ENCODE measurements at places on chromosomes 11 and 22. TPM values are rescaled to one million over a fixed set of nuclear protein-coding genes. Genes with fewer than 3 reads are reported as not detected.
A peak's percentile ranks its signal among the peaks of the same experiment; 100 is the strongest.

DNA sequence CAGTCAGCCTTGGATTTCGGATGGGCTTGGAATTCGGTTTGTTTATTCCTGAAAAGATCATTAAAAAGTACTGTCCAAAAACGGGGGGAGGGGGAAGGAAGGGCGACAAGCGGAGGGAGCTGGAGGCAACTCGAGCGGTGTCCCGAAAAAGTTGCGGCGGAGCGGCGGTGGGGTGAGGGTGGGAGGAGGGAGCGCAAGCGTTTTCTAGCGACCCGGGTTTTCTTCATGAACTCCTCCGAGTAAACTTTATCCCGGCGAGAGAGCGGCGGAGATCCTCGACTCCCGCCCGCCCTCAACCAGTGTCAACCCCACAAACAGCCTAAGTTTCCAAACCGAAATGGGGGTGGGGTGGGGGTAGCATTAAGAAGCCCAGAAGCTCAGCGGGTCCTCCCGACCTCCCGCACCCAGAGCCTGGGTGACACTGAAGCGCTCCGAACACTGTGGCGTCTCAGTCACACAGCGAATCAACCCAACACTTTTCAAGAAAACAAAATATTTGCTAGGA is 133.0 kb upstream of the C11orf58 start:
- DNase-seq = no peak

- DNase-seq = no peak
Measured at GRCh38 chr22:41875531-41876270, 39.2 kb downstream of the SHISA8 start.

GRCh38 chr11:72223615-72224563 is 678 bp upstream of the INPPL1 start:
- DNase-seq = peak; percentile 92

DNA sequence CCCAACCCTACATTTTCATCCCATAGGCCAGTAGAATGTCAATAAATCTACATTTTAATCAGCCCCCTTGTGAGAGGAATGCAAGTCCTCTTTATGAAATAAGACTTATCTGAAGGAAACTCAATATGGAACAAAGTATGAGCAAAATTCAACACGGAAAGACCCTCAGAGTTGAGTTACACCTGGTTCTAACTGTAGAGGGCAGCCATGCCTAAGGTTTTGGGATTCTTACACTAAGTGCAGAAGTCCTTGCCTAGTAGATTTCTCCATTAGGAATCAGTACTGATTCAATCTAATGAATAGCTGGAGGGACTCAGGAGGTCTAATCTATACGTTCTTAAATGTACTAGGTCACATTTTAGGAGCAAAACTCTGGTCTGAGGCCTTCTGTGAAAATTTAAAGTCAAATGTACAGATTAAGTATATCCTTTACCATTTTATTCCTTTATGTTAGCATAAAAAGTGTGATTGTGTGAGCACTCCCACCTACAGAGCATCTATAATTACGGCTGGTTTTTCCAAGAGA is 904.5 kb downstream of the DLG2 start:
- DNase-seq = no peak

DNA sequence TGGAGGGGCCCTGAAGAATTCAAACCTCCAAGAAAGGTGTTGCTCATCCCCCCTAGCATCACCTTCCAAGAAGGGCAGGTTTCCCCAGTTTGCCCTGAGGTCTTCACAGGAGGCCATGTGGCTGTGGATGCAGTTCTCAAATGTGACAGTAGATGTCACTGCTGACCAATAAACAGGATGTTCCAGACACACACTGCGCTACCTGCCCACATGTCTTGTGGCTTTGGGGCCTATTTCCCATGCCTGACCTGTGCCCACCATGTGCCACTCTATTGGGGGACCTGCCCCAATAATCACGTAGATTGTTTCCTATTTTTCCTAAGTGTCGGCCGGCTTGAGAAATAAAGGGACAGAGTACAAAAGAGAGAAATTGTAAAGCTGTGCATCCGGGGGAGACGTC is 4.5 kb downstream of the GSTT2 start:
- no peak for DNase-seq

- no peak for DNase-seq
Measured at GRCh38 chr11:100294748-100295147, 392.3 kb upstream of the ARHGAP42 start.

INSC gene
- total RNA-seq = not detected
